ENCODE measurements at places on chromosomes 12 and 14.

DNA sequence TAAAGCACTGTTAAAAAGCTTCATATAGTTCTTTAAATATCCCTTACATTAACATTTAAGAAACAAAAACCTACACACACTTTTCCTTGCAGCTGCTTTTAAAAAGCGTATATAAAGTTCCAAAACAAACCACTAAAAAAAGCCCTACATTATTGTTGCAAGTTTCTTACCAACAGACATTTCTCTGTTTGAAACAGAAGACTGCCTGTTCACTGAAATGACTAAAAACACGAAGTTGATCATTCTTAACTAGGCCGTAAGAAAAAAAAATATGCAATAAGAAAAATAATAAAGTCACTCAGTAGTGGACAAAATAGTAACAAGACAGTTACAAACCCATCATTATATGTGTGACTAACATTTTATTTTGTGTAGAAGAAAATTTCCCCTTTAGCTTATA is 37.3 kb downstream of the KIF21A start:
- DNase-seq: no peak

DNA sequence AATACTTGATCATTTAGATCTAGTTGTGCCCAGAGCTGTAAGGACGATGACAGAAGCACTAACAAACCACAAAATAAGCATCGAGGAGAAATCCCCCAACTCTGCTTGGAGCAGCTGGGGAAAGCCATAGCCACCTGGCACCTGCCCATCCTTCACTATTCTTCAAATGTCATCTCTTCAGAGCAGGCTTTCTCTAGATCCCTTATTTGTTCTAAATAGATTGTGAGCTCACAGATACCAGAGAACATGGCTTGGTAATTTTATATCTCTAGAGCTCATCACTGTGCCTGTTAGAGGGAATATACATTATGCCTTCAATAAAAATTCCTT is 50.9 kb downstream of the GRIP1 start:
- DNase-seq: no peak

DNA sequence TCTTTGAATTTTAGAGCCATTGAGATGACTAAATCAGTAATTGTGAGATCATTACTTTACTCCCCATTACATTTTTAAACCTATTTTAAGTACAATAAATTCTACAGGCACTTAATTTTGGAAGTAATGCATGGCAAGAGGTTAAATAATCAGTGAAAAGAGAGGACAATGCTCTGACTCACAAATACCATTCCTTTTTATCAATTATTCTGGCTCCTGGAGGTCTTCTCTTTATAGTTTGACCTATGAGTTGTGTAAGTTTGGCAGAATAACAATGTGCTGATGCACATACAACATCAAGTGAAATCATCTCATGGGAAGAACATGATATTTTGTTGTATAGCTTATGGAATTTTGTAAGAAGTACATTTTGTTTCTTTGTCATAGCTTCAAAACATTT is 166.7 kb downstream of the TMTC3 start:
- no peak for DNase-seq

- DNase-seq: no peak
Measured at GRCh38 chr14:89178376-89178775, 238.7 kb downstream of the FOXN3 start.

DNA sequence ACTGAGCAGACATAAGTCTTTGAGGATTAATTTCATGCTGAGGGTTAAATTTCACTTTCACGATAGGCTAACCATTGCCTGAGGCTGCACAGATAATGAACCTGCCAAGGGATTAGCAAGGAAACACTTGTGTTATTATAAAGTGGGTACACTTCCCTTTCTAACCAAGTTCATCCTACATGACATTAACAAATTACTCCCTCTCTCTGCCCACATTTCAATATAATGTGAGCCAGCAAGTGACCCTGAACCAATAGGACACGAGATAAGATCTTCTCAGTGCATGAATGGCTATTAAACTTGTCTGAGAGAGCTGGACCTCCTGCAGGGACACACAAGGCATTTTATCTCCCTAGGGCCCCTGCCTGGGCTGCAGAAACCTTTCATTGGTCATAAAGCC is 173.5 kb downstream of the PAX9 start:
- no peak for DNase-seq

DNA sequence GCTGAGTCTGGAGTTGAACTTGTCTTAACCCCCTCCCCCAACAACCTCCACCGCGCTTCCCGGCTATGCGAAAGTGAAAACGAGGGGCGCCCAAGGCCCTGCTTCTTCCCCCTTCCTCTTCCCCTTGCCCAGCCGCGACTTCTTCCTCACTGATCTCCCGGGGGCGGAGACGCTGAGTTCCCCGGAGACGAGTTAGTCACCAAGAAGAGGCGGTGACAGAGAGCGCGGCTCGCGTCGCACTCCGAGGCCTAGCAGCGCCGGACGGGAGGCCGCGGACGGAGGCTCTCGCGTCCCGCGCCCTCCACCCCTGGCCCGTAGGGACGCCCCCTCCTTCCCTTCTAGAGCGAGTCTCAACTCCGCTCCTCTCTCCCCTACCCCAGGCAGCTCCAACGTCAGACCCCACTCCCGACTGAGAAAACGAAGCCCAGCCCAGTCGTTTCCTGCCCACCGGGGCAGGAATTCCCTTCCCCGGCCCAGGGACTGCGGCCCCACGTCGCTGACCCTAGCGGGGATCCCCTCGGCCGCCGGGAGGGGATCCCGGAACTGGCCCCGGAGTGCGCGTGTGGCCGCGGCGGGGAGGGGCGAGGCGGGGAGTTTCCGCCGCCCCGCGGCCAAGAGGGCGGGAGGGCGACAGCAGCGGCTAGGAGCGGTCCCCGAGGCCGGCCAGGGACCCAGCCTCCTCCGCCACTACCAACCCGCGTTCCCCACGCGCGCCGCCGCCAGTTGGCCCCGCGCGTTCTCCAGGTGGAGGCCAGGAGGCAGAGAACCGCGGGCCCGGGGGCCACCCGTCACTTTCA is 1.4 kb downstream of the BAZ1A start:
- peak; percentile 72 for DNase-seq

DNA sequence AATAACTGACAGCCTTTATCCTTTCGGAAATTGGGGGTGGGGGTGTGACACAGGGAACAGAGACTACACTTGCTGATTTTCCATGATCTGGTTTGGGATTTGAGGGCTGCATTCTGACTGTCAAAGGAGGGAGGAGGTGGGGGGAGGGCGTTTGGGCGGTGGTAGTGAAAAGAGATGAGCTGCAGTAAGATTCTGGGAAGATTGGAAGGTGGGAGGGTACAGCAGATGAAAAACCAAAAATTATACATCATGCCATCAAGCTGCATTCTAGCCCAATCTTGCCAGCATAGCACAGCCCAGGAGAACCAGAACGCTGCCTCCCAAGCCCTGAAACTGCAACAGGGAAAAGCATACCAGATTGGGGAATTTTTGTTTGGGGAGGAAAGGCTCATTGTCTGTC is 2.4 kb downstream of the RND1 start:
- no peak for DNase-seq

DNA sequence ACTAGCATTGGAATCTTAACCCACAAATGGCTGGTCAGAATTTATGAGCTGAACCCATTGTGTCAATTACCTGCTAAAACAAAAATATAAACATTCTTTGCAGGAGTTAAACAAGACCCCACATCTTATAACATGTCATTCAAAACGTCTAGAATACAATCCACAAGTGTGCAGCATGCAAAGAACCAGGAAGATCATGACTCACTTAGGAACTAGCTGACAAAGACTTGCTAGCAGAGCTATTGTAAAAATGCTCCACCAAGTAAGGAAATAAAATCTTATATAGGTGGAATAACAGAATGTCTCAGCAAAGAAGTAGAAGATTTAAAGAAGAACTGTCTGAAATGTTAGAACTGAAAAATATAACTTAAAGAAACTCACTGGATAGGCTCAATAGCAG is 26.5 kb upstream of the POC1B start:
- DNase-seq: no peak

GRCh38 chr14:24957814-24958213 is 92.1 kb downstream of the STXBP6 start:
- no peak for DNase-seq

- no peak for DNase-seq
Measured at GRCh38 chr14:102499401-102500157, 10.0 kb downstream of the ANKRD9 start.

- no peak for DNase-seq
Measured at GRCh38 chr12:84497819-84498218, 414.8 kb downstream of the SLC6A15 start.

- no peak for DNase-seq
Measured at GRCh38 chr12:127657036-127657435, 609.9 kb upstream of the TMEM132C start.

DNA sequence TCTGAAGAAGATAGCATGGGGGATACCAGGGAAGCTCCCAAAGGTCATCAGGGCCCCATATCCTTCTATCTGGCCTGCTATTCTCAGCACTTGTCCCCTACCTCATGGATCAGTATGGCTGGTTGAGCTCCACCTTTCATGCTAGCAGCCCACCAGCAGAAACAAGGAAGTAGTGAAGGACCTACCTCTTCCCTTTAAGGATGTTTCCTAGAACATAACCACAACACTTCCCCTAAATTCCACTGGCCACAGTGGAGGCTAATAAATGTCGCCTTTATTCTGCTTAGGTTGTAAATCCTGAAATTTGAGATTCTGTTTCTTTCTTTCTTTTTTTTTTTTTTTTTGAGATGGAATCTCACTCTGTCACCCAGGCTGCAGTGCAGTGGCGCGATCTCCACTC is 128.6 kb upstream of the PARP11 start:
- no peak for DNase-seq

GRCh38 chr14:55288439-55288838 is 17.2 kb downstream of the FBXO34 start:
- no peak for DNase-seq

DNA sequence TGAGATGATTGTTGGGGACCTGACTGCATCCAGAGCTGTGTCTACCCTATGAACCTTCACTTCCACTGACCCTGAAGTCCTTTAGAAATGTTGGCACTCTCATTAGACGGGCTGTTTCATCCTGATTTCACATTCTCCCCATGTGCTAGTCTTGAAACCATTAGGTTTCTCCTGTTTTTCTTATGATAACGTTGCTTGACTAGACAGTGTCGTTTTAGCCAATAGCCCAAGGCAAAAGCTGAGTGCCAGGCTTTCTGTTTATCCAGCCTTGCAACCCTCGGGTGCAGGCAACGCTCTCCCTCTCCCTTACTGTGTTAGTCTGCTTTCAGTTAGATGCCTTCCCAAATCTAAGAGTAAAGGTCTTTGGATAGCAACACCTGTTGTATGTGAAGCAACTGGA is 30.1 kb downstream of the DACT1 start:
- DNase-seq: no peak

DNA sequence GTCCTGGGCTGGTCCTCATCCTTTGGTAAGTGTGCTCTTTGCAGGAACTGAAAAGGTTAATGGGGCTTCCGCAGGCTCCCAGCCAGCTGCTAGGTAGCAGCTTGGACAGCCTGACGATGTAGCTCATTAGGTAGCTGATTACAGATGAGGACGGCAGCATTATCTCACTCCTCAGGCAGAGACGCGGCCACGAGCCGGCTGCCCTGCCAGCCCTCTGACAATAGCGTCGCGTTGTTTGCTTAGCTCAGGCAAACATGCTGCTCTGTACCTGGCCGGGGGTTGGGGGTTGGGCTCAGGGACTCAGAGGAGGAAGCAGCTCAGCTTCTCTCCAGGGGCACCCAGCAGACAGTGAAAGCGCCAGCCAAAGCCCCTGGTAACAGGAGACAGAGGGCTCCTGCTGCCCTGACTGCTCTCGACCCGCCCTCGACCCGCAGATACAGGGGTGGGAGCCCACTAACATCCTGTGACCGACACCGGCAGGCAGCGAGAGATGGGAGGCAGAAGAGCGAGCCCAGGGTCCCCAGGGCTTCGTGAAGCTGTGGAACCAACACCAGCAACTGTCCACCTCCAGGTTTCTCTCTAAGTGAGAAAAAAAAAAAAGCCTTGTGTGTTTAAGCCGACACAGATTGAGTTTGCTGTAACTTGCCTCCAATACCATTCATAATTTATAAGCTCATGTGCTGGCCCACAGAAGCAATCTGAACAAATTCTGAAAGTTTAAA is 53.4 kb upstream of the DLK1 start:
- DNase-seq: no peak

DNA sequence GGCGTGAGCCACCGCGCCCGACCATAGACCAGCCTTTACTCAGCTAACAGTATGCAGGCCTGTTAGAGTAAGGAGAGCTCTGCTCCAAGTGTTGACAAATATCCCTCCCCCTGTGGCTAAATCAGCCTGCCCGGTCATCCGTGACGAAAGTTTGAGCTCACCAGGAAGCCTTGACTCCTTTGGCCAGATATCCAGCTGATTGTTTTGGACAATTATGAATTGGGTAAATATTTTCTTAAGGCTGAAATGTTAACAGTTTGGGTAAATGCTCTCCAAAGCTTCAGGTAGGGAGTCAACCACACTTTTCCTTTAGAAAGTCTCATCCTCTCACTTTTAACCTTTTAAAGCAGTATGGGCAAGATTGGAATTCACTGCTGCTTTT is 157.9 kb downstream of the PAWR start:
- DNase-seq: no peak

GRCh38 chr12:55716582-55716957 is 724 bp downstream of the BLOC1S1 start:
- no peak for DNase-seq

- DNase-seq: no peak
Measured at GRCh38 chr12:68510397-68510796, 100.3 kb upstream of the RAP1B start.

GRCh38 chr12:92648242-92649031 is 54.4 kb upstream of the PLEKHG7 start:
- DNase-seq: no peak

DNA sequence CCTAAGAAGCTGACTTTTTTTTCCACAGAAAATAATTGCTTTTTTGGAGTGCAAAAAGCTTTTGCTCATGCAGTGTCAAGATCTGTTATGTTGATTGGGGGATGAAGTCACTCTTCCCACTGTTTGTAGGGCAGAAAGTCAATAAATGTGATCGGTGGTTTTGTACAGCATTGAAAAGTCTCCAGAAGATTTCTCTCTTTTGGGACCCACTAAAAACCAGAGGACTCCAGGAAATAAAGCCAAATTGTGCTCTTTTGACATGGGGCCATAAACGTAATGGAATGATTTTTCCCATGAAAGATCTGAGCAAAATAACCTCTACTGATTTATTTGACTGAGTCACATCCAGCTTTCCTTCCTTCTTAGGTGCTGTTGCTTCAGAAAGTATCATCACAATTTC is 122.5 kb downstream of the SNAPC1 start:
- no peak for DNase-seq

DNA sequence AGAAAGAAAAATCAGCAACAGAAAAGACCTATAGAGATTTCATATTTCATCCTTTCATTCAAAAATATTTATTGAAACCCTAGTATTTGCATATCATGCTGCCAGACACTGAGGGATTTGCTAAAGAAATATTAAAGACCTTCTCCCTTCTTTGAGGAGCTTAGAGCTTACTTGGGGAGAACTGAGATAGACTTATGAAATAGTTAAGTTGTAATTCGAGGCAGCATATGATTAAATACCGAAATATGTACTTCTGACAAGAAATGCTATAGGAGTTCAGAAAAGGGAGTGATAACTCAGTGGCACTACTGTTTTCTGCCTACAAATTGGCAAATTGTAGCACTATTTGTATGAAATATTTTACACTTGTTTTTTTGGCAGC is 59.1 kb downstream of the PLXNC1 start:
- no peak for DNase-seq

GRCh38 chr12:104585448-104586055 is 128.8 kb downstream of the CHST11 start:
- DNase-seq: no peak
